ENCODE measurements at places on chromosomes 4 and X. TPM values are rescaled to one million over a fixed set of nuclear protein-coding genes. Genes with fewer than 3 reads are reported as not detected.

The EGF gene
- 1.1 TPM for total RNA-seq

DNA sequence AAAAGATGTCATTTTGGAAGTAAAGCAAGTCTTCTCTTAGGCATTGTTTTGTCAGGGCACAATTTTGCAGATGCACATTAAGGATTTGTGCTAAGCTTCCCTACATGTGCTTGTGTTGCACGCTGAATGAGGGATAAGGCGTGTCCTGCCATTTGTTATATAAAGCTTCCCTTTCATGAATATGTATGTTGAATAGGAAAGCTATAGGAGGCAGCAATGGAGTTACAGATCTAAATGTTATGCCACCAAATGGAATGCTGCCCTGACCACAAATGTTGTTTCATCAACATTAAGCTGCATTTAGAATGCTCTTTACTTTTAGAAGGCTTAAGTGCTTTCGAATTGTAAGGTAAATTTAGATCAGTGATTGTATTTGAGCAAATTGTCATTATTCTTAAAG lies 20.9 kb downstream of the SGMS2 start:
- no peak for DNase-seq

- no peak for DNase-seq
Observed at GRCh38 chrX:69221239-69222102, 56.2 kb upstream of the PJA1 start.

The UCP1 gene
- not detected for total RNA-seq

DNA sequence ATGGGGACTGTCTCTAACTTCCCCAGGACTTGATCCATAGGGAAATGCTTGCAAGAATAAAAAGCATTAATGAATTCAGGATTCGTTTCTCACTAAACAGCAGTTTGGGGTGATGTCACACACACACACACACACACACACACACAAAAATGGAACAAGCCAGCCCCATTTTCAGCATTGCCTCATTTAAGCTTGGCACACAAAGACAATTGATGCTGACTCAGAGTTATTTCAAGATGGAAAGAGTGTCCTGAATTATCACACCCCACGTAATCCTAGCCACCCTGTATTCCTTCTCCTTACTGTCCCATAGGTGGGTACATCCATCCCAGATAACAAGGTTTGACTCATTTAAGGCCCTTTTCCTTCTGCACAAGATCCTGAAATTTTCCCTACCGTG lies 345.1 kb upstream of the HS3ST1 start:
- DNase-seq, result no peak

The SMIM31 gene
- total RNA-seq, result not detected

The PCSK1N gene
- total RNA-seq, result 1.1 TPM

DNA sequence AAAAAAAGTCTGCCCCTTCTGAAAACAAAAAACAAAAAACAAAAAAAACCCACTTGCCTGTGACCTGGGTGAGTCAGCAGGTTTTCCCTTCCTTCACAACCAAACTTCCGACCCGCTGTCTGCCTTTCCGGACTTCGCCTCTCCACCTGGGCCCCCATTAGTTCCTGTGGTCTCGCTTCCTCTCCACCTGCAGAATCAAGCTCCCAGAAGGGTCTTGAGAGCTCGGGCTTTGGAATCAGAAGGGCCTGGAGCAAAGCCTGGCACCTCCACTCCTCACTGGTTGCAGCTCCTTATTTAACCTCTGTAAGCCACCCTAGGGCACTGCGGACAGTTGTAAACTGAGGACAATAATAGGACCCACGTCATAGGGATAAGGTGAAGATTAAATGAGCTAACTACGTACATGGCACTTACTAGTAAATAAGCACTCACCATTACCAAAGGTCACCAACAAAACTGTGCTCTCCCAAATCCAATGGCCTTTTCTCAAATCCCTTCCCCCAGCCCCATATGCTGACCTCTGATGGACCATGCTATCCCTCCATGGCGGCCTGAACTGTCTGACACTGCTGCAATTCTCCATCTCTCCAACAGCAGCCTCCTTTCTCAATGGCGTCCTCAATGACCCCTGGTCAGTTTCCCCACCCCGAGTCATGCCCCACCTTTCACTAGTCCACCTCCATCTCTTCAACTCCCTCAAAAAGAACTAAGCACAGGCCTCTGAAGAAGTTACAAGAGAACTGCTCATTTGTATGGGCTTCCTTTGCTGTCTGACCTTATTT lies 64.2 kb downstream of the IRF2 start:
- no peak for DNase-seq

GRCh38 chr4:47209833-47210232 lies 178.5 kb downstream of the GABRB1 start:
- no peak for DNase-seq

Measured in hematopoietic multipotent progenitor cell (in vitro differentiated cells).